Urinary bladder (tissue), 4 donors: ENCODE measurements at places on chromosomes 2 and 18.

DNA sequence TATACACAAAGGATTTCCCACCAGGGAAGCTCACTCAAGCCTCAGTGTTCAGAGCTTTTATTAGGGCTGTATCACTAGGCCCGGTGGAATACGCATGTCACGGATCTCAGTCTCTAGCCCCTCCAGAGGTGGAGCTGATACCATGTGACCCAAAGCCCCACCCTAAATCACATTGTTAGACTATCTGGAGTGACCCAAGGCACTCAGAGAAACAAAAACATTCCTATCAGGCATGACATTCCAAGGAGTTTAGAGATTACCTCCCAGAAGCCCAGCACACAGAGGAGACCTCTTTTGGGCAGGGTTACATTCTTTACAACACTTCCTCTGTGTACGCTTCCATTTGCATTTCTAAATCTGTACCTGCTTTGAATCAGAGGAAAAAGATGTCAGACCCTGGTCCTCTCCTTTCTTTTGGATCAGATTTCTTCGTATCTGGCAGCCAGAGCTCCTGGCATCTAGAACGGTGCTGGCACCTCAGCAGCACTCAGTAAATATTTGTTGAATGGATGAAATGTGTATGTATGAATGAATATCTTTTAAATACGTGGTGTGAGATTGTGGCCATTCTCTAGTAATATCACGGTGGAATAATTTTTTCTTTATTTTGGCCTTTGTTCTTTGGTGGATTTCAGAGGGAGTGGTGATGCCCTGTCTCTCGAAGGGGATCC is 37.7 kb upstream of the SMAD2 start:
- DNase-seq, result no peak

GRCh38 chr2:234290671-234291070 is 206.2 kb downstream of the ARL4C start:
- no peak for DNase-seq

- no peak for DNase-seq
These were observed 169.2 kb upstream of the APCDD1 start for GRCh38 chr18:10285283-10285640.

DNA sequence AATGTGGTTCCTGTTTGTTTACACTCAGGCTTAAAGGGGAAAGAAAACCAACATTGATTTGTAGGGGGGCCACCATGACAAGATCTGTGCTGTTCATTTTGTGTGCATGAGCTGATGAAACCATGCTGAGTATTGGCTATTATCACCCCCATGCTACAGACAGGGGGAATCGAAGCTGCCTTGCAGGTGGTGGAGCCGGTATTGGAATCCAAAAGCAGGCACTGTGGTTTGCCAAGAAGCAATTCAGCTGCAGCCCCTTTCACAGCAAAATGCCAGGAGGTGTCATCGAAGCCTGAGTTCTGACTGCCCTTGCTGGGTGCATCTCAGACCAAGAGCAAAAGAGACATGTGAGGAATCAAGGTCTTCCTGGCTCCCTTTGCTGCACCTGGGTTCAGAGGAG is 221.9 kb downstream of the UXS1 start:
- no peak for DNase-seq
